ENCODE measurements at places on chromosomes 5 and 9.

GRCh38 chr9:21683484-21684175 lies 118.8 kb upstream of the MTAP start:
- no peak for DNase-seq

DNA sequence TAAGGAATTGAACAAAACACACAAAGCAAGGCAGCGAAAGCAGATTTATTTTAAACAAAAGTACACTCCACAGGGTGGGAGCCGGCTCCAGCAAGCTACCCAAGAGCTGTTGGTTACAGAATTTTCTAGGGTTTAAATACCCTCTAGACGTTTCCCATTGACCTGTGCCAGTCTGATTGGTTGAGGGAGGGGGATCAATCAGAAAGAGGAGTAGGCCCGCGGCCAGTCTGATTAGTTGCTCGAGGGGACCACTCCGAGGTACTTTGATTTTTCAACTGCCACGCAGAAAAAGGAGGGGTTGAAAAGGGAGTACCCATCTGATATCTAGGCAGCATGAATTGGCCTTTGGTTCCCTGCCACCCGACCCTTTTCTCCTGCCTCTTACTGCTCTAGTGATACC lies 998 bp downstream of the SRP19 start:
- DNase-seq = no peak

DNA sequence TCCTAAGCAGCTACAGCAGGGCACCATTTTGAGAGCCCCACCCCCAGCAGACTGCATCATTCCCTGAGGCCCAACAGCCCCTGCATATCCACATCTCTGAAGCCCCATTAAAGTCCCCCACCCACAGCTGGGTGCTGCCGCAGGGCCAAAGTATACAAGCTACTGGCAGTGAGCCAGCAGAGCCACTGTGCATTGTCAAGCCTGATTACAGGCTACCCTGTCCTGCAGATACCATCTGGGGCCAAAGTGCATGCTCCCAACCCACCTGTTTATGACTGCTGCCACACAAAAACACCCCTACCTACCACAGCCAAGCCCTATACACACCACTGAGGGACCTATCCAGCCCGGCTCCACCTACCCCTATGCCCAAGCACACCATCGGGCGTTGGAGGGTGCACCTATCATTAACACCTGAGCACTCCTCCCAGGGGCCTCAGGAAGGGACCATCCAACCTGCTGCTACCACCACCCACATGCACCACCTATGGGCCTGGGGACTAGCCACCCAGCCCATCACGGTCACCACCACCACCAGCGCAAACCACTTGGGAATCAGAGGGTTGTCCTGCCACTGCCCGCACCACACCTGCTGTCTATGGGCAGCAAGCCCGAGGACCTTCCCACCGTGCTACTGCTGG lies 105.0 kb downstream of the PLPP1 start:
- DNase-seq = no peak

DNA sequence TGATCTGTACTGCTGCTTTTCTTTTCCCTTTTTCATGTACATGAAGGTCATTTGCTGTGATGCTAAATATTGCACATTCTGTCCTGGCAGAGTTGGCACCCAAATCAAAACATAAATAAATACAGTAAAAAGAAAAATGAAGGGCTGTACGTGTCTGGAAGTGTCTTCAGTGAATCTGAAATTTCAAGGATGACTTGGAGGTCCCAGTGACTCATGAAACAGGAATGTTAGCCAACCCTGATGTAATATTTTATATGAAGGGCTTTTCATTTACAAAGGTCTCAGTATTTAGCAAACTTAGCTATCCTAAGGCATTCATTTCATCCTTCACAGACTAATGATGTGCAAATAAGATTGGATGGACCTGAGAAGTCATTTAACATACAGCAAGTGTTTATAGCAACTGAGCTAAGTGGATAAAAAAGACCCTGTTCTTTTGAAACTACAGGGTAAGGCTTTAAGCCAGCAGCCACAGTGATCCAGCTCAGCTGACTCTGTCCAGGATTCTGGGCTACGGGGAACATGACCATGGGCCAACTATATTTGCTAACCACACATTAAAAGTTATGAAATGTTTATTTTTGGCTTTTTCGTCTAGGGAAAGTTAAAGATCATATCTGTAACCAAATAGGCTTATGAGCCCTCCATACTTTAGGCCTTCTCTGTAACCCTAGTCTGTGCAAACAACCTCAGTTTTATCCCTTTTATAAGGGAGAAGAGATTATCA lies 104.0 kb upstream of the DMRTA1 start:
- DNase-seq = no peak

GRCh38 chr9:137114613-137115393 lies at the start of gene DPP7:
Gene DPP7 (minus strand): TSS chr9:137114733. CDS start chr9:137114713, 20 bp downstream.
- no peak for DNase-seq

DNA sequence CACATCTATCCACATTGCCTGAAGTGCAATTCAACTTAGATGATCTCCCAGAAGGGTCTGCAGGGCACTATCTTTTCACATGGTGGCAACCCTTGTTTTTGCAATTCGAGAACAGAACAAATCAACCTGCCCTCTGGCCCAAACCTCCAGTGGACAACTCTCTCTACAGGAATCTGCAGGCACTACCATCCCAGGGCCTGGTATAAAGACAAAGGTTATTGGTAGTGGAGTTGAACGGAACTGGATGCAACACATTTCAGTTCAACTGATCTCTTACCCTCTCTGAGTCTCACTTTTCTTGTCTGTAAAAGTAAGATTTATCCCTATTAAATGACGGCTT lies 153.2 kb upstream of the EGFLAM start:
- DNase-seq = no peak

GRCh38 chr5:22621084-22621483 lies 232.1 kb downstream of the CDH12 start:
- no peak for DNase-seq

DNA sequence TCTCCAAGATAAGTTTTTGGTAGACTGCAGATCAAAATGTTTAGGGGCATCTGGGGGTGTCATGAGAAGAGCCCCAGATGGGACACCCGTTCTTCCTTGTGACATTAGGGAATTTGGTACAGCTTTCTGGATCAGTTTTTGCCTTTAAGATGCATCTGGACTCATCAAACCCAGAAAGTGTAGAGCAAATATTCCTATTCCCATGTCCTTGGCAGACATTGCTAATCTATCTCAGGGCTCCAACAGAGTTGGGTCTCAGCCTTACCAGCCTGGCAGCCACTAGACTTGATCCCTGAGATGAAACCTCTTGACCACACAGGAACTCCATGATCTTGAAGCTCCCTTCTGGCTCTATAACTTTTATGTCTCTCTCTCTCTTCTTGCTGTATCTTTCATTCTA lies 35.6 kb downstream of the ERGIC1 start:
- DNase-seq = no peak

DNA sequence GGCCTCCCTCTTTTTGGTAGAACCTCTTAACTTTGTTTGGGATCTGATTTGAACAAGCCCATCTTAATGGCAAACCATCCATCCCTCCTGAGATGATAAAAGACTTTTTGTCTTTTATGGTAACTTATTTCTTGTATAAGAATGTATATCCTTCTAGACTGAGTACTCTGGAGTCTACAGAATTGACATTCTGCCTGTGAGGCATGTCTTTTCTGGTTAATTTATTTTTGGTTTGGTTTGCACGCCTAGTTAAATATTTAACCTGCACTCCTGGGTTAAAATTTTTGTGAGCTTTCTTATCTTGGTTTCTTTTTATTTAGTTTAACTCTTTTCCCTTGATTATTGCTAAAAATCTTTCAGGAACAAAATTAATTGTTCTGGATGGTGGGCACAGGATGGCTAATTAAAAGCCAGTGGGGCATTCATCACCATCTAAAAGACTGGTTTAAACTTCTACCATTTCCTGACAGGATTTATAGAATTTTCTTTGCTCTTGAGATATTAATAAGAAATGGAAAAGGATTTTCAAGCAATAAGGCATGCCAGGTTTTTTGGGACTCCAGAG lies 50.3 kb downstream of the PHAX start:
- no peak for DNase-seq

GRCh38 chr5:143014017-143014651 lies 244.0 kb downstream of the ARHGAP26 start:
- peak; percentile 47 for DNase-seq

DNA sequence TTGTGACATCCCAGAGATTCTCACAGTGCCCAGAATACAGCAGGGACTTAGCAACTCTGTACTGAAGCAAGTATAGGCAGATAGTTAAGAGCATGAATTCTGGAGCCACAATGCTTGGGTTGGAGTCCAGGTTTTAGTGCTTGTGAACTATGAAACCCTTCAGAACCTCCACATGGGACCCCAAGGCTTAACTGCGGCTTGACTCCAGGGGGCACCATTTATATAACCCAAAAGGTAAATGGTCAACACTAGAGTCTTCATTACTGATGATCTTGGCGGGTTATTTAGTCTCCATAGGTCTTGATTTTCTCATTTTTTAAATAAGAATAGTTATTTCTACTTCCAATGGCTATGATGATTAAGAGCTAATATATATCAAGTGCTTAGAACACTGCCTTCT lies 390.3 kb downstream of the TAF11L14 start:
- no peak for DNase-seq

- no peak for DNase-seq
Measured at GRCh38 chr5:127571314-127572131, 54.1 kb downstream of the PRRC1 start.

DNA sequence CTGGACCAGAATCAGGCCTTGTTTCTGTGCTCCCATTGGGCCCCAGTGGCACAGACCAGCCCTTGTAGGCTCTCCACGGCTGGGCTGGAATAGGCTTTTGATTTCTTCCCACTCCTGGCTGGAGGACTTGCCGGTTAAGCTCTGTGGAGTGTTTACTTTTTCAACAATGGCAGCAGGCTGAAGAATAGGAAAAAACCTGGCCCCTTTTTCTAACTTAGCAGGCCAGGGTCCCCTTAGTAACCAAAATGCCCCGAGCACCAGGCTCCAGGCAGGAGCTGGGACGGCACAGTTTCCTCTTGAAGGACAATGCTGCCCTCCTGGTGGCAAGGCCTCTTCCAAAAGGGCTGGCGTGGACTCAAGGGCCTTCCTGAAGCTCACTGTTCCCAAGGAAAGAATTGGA lies 230.3 kb downstream of the CRB2 start:
- no peak for DNase-seq

DNA sequence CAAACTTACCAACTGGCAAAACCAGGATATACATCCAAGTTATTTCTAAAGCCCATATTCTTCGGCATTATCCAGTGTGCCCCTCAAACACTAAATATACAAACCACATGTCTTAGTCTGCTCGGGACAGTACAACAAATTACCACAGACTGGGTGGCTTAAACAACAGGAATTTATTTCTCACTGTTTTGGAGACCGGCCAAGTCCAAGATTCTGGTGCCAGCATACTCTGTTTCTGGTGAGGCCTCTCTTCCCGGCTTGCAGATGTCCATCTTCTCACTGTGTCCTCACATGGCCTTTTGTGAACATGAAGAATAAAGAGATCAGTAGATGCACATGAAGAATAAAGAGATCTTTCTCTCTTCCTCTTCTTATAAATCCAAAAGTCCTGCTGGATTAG lies 12.9 kb upstream of the SLCO6A1 start:
- DNase-seq = no peak

Data from NT2/D1 (cell line).